Activated CD4-positive, alpha-beta T cell treated with anti-CD3 and anti-CD28 coated beads for 24 hours (primary cell): ENCODE measurements at places on chromosomes 7 and 10.

GRCh38 chr10:71706216-71707121 lies 13.1 kb downstream of the C10orf105 start:
- DNase-seq: no peak

DNA sequence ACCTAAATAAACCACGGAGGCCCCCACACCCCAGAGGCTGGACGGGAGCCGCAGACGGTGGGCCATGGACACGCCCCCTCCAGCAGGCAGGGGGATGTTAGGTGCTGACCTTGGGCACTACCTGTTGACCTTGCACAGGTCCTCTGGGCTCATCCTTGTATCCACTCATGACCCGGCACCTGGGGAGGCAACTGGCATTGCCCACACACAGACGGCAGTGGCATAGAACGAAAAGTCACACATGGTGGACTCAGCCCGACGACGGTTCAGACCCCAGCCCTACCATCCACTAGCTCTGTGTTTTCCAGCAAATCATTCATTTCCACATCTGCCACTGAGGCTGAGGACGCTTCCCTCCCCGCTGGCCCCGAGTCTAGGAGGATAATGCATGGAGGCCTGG lies 247.7 kb upstream of the PPP2R2D start:
- no peak for DNase-seq

DNA sequence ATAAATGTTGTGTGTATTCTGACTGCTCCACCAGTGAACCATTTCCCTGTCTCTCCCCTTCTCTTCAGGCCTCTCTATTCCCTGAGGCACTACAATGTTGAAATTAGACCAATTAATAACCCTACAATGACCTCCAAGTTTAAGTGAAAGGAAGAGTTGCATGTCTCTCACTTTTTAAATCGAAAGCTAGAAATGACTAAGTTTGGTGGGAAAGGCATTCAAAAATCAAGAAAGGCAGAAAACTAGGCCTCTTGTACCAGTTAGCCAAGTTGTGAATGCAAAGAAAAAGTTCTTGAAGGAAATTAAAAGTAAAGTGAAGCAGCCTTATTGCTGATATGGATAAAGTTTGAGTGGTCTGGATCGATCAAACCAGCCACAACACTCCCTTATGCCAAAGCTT lies 198.3 kb upstream of the YAE1 start:
- no peak for DNase-seq

DNA sequence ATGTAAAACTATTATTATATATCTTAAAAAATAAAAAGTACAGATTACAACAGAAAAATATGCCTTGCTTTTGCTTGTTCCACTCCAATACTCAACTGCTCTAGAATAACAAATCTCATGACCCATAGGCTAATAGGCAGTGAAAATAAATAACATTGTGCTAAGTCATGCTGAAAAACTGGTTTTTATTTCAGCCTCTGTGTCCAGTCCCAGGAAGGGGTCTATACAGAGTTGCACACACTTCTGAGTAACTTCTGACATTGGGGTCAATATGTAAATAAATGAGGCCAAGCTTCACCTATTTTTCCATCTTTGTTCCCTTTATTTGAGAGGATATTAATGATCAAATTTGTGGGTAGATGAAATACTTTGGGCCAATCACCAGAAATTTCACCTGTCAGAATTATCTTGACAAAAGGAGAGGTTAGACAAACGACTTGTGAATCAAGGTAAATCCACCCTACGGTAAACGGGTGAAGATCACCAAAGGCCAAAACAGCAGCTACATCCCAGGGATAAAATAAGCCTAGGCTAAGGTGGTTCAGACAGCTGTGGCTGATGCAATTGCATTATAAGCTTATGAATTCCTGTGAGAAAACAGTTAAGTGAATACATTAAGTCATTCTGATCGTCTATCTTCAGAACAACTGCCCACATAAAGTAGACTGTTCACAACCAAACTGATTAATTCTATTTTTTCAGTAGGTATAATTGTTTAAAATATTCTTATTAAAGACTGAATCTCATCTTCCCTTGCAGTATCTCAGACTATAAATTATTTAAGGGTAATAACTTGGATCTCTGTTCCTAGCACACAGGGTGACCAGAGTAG lies 87.5 kb downstream of the UBE2H start:
- no peak for DNase-seq

GRCh38 chr7:79034730-79035129 lies 418.7 kb downstream of the MAGI2 start:
- no peak for DNase-seq

DNA sequence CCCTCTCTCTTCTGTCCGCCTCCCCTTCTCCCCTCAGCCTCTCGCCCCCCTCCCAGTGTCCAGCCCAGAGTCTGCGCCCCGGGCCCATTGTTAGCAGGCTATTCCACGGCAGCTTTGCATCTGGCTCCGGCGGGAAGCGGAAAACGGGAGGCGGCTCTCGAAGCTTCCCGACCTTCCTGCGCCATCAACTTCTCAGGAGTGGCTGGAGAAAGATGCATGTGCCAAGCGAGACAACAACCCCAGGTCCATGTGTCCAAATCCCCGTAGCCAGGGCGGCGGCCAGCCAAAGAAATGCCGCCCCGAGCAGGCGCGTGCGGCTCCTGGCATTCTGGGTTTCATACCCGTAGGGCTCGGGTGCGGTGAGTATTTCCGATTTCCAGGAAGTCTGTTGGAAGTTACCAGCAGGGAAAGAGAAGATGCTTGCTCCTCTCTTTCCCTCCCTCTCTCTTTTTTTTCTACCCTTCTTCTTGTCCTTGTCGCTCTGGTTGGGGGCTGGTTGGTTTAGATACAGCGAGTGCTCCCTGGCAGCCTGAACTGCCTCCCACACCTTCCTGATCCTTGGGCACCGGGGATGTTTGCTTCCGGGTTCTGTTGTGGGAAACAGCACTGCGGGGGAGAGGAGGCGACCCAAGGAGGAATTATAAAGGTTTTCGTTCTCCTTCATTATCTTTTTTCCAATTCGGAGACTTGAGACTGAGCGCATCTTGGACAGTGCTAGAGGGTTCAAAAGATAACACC lies 1.2 kb upstream of the HOXA2 start:
- DNase-seq: no peak

DNA sequence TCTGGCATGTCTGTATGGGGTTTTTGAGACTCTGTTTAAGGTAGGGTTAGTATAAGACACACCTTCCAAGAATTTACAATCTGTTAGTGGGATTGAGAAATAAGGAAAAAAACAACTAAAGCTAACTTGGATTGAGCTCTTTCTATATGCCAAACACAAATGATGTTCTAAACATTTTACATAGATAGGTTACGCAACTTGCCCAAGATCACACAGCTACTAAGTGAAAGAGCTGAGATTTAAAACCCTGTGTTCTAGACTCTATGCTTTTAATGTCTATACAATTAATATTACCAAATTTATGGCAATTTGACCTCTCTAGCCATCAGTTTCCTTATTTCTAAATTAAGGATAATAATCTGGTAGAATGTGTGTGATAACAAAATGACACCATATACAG lies 1056.2 kb downstream of the LRMDA start:
- no peak for DNase-seq

DNA sequence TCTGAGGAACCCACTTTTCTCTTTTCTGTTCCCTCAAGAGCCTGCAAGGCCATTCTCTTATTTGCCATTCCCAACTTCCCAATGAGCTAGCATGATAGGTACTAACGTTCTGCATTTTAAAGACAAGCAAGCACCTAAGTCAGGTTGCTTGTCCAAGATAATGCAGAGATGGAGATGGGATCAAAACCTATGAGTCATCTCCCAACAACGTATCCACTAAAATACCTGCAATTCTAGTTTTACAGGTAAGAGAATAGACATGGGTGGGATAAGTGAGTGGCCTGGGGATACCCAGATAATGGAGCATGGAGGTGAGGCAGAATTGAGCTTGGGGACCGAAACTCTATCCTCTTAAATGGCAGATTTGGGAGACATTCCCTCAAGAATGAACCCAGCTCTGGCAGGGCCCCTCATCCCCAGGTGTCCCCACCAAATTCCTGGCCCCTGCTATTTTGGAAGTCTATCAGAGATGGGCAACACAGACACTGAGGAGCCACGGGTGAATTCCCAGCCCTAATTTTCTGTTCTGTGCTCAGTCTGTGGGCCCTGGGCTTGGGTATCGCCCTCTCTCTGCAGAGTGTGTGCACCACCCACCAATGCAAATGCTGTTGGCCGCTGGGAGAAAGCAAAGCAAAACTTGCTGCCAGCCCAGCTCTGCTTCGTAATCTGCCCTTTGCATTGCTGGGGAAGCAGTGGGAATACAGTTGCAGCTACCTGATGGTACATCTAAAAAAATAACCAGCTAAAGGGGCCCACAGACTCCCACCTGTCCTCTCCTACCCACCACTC lies 98.3 kb downstream of the KCNMA1 start:
- no peak for DNase-seq
